ENCODE measurements at places on chromosomes 1 and 21.

DNA sequence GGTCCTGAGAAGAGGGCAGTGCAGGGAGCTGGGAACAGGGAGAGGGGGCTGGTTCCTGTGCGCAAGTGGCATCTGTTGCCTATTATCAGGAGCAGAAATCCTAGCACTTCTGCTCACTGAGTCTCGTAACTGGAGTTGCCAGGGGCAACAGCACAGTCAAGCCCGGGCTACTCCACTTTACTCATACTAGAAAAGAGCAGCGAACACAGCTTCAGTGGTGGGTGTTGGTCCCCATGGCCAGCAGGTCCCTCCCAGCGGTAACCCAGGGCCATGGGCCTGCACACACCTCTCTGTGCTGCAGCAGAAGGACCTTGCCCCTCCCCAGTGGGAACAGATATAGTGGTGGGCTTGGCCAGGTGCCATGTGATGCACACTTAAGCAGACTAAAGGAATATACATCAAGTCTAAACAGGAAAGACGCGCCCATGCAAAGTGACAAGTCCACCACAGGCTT is 8.5 kb downstream of the PYCR2 start:
- DNase-seq = no peak

GRCh38 chr1:47838562-47839432 is 158.4 kb downstream of the TRABD2B start:
- DNase-seq = no peak

GRCh38 chr1:31792541-31792940 is 23.3 kb downstream of the SPOCD1 start:
- DNase-seq = no peak

- DNase-seq = peak; percentile 16
These were observed 99.6 kb downstream of the APP start for GRCh38 chr21:26070822-26071425.

GRCh38 chr1:211606332-211606913 is 27.5 kb upstream of the SLC30A1 start:
- no peak for DNase-seq

DNA sequence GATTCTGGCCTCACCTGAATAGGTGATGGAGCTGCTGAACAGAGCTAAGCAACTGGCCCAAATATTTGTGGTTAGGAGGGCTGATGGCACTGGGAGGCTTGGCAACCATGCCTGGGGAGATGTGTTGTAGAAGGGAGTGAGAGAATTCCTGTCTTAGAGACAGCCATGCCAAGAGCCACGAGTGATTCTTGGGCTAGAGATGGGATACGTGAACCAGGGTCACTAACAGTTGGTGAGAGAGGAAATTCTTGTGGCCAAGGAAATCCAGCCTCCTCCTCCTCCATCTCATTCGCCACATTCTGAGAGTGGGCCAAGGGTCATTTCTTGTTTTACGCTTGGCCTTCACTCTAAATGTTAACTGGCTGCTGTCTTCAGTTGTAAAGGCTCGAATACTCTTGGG is 46.3 kb downstream of the NGF start:
- DNase-seq = no peak

GRCh38 chr1:42806171-42806570 is 10.8 kb upstream of the ERMAP start:
- no peak for DNase-seq

GRCh38 chr1:6775261-6776043 is 9.8 kb upstream of the CAMTA1 start:
- no peak for DNase-seq

GRCh38 chr1:181482001-181482430 is 1.3 kb upstream of the CACNA1E start:
- DNase-seq = no peak

GRCh38 chr1:10687782-10688408 is 108.6 kb downstream of the CASZ1 start:
- DNase-seq = peak; percentile 8

GRCh38 chr1:154453161-154453560 is 48.0 kb downstream of the IL6R start:
- DNase-seq = no peak

DNA sequence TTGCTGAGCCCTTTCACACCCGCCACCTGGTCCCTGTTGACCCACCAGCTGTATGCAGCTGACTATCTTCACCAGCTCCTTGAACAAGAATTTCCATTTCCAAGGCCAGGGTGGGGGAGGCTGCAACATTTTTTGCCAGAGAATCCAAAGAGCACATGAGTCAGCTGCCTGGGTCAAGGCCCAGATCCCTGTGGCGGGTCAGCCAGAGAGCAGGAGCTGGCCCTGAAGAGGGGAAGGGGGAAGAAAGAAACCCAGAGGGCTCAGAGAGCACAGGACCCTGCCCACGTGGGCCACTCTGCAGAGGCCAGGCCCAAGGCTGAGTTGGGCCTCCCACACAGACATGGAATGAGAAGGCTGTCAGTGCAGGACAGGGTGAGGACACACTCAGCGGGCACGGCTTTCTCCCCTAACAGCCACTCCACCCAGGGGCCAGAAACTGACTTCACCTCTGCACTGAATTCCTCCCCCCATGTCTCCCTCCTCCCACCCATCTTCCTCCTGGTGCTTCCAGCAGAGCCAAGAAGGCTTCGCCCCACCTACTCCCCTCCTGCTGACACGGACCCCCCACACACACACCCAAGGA is 28.9 kb downstream of the S100A6 start:
- peak; percentile 50 for DNase-seq

GRCh38 chr1:196405839-196406238 is 202.4 kb downstream of the KCNT2 start:
- DNase-seq = no peak
